Activated T-helper 1 cell treated with anti-CD3 and anti-CD28 coated beads, Interleukin-2, amount 50 U/mL, for 16 hours (primary cell): ENCODE measurements at places on chromosomes 3 and 15.

DNA sequence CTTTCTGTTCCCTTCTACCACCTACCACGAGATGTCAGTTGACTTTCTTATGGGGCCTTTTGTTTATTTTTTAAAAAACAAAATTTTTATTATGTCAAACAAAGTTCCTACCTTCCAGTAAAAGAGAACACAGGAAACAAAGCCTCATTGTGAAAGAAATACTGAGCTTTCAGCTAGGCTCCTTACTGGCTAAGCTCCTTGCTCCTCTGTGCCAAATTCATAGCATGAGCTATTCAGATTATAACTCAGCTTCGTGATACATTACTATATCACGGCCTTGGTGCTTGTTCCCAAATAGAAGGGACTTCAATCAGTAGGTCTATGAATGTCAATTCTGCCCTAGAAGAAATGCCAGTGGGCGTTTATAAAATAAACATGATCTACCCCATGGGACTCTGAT, 145.8 kb upstream of the CHRM5 start:
- DNase-seq = no peak

DNA sequence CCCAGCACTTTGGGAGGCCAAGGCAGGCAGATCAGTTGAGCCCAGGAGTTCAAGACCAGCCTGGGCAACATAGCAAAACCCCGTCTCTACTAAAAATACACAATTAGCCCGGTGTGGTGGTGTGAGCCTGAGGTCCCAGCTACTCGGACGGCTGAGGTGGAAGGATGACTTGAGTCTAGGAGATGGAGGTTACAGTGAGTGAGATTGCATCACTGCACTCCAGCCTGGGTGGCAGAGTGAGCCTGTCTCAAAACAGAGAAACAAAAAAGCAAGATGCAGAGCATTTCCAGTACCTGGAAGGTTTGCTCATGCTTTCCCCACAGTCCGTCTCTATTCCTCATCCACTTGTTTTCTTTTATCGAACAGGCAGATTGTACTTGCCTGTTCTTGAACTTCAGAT, 3.8 kb upstream of the PDIA5 start:
- no peak for DNase-seq

DNA sequence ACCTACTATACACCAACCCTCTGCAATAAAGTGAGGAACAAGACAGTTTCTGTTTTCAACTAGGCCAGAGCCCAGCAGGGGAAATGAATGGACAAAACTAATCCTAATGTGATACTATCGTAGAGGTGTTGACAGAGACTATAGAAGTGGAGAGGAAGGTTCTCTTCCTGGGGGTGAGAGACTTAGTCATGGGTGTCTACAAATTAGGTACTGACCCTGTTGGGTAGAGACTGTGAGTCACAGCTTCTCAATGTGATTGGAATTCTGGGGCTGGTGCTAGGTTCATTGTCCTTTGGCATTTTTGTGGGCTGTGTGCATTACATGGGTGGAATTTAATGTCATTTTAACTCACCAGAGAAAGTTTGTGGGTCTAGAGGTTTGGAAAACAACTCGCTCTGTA, 79.3 kb downstream of the ADAMTSL3 start:
- no peak for DNase-seq

GRCh38 chr3:195106418-195106906, 164.5 kb downstream of the XXYLT1 start:
- DNase-seq = peak; percentile 37

DNA sequence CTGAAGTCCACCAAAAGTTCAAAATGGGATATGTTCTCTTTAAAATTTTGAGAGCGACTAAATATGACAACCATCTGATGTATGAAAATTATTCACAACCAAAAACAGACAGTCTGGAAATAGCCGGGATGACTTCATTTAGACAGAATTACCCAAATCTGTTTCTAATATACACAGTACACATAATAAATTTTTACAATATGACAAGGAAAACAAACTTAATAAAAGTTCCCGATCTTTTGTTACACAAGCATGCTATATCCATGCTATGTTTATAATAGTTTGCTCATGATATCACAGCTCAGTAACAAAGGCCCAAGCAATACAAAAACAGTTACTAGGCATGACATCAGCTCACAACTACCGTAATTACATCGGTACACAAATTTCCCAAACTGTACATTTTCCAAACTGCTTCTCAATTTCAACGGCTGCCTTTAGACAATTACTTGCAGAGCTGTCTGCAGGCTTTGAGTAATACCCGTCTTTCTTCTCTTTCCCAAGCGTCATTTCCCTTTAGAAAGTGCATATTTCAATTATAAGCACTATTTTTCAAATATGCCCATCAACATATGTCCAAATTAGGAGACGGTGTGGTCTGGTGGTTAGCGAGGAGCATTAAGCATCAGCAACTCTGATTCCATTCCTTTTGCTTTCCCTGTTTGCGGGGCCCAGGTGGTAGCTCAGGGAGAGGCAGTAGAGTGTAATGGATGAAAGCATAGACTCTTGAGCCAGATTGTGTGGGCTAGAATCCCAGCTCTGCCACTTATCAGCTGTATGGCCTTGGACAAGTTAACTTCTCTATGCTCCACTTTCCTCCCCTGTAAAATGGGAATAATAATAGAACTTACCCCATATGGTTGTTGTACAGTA, 481.2 kb downstream of the FOXP1 start:
- DNase-seq = no peak

GRCh38 chr3:35724106-35724505, 84.8 kb downstream of the ARPP21 start:
- DNase-seq = no peak

GRCh38 chr15:70974004-70974832, 81.6 kb downstream of the LRRC49 start:
- no peak for DNase-seq

- DNase-seq = no peak
Measured at GRCh38 chr3:32778389-32778788, 39.4 kb upstream of the TRIM71 start.

DNA sequence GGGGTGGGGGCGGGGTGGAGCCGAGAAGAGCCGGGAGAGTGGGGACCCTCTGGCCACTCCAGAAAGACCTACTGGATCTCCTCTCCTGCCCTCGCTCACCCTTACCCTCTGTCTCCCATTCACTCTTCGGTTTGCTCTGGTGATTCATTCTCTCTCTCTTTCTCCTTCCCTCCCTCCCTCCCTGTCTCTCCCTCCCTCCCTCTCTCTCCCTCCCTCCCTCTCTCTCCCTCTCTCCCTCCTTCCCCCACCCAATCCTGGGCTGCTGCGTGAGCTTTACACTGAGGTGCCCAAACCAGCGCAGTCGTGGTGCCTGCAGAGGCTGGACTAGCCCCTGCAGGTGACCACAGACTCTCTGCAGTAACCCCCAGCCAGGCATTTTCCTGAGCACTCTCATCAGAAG, 32.2 kb upstream of the ADAMTS17 start:
- no peak for DNase-seq

DNA sequence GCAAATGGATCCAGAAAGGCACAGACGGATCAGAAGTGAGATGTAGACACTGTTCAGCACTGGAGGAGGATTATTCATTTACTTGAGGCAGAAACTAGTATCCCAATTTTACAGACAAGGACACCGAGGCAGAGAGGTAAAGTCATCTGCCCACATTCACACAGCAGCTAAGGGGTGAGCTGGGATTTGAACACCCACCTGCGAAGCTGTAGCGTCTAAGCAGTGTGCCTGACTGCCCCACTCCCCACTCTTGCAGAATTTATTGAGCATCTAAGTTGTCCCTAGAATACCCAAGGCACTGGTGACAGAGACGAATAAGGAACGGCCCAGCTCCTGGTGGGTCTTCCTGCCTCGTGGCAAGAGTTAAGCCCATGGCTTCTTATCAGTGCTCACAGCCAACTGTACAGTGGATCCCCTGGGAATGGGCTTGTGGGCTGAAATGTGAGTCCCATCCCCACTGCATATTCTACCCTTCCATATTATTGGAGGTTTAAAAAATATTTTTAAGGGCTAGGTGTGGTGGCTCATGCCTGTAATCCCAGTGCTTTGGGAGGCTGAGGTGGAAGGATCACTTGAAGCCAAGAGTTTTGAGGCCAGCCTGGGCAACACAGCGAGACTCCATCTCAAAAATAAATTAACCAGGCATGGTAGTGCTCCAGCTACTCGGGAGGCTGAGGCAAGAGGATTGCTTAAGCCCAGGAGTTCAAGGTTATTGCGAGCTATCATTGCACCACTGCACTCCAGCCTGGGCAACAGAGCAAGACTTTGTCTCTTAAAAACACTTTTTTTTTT, 77.6 kb downstream of the IQSEC1 start:
- no peak for DNase-seq

DNA sequence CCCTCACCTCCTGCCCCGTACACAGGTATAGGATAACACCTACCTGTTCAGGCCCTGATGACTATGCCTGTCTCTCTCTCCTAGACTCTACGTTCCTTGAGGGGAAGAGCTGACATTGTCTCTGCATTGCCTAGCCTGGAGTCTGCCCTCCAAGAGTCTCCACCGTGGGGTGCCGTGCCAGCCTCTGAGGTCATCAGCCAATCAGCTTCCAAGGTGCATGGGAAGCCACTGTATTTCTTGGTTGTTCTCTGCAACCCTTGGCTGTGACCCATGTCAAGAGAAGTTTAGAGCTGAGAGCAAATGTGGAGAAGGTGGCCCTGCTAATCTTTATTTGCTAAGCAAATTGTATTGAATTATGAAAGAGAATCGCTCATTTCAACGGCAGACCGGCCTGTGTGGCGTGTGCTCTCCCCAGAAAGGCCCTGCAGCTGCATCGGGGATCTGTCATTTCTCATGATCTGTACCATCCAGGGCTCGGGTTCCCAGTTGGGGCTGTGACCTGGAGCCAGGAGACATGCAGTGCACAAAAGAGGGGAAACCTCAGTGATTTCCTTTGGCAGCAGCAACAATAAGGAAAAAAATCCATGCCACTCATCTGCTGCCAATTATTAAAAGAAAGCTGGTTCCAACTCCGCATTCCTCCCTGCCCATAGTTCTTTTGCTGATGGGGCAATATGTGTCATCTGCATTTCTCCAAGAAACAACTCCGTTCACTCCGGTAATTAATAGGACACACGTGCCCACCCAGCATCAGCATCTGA, 182.2 kb downstream of the MEGF11 start:
- DNase-seq = no peak

GRCh38 chr3:77602722-77603121, 562.8 kb downstream of the ROBO2 start:
- no peak for DNase-seq

DNA sequence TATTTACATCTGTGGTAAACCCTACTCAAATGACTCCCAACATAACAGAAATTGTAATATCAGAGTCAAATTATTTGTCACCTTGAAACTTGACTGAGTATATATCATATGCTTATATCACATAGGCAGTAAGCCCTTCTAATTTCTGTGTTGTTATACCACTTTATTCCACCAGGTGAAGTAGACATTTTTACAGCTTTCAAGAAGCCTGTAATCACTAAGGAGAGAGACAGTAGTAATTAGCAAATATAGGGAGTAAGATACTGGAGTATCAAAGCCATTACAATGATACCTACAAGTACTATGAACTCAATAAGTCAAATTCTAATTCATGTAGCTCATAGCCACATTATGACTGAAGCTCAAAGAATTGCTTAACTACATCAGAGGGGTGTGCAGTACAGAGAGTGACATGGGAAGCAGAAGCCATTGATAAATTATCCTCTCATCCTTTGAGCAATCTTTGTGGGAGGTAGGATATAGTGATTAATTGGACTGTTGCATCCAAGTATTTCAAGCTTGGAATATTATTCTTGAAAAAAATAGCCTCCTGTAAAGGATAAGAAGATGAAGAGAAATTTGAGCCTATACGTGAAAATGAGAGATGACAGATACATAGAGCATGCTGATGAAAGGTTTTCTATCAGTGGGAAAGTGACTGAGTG, 1005.9 kb downstream of the ZPLD1 start:
- no peak for DNase-seq

DNA sequence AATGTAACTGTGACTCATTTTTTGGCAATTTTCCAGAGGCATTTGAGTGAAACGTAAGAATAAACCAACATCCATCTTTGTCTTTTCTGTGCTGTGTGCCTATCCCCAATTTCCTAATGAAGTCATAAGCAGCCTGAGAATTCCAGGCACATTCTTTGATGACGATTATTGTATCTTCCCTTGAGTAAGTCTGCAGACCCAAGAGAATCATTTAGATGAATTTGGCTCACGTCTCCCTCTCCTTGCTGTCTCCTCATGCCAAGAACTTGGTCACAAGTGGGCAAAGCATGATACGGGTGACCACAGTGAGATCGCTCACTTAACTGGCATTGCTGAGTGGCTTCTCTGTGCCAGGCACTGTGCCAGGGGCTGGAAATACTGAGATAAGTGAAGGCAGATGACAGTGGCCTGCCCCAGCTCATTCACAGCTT, 384.5 kb upstream of the IL12A start:
- DNase-seq = no peak

GRCh38 chr3:66186545-66186944, 34.3 kb upstream of the SLC25A26 start:
- no peak for DNase-seq

GRCh38 chr15:77581896-77582569, 50.7 kb downstream of the LINGO1 start:
- no peak for DNase-seq

- DNase-seq = no peak
Measured at GRCh38 chr15:48630245-48630644, 15.3 kb downstream of the FBN1 start.

GRCh38 chr15:99966815-99967214, 233.6 kb upstream of the LYSMD4 start:
- DNase-seq = no peak

DNA sequence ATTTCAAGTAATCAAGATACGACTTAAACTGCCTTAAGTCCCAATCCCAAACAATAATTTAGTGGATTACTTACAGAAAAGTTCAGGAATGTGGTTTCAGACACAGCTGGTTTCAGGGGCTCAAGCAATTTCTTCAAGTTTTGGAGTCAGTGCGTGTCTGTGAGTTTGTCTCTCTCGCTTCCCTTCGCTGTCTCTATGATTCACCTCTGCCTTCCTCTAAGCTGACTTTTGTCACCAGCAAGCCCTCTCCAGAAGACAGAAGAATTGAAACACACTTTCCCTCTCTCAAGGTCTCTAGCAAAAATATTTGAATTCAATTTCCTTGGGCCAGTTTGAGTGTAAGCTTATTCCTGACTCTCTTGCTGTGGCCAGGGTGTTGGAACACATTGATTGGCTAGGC, 392.4 kb downstream of the EDEM1 start:
- no peak for DNase-seq

GRCh38 chr3:186386883-186387560, 25.0 kb upstream of the DGKG start:
- DNase-seq = no peak

- DNase-seq = no peak
Measured at GRCh38 chr3:145739926-145740325, 421.1 kb downstream of the PLOD2 start.

GRCh38 chr15:79282371-79283251, at the start of gene ANKRD34C:
Gene ANKRD34C, plus strand, starts transcription at chr15:79282722. Its CDS starts 10,563 bp downstream, at chr15:79293285.
- no peak for DNase-seq

DNA sequence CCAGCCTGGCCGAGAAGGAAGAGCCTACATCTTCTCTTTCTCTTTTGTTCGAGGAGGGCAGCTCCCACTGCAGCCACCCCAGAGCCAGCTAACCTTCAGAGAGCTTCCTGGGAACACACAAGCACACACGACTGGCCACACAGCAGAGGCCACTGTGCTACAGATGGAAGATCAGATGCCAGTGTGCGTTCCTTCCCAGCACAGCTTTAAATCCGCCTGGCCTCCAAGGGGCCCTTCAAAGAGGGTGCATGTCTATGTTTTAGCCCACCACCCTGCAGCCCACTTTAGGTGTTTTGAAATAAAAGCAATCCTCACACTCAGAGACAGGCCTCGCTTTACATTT, 12.4 kb downstream of the ALDH1A3 start:
- no peak for DNase-seq

GRCh38 chr3:123660900-123661299, 76.0 kb upstream of the HACD2 start:
- no peak for DNase-seq
